DMS53 (cell line): ENCODE measurements at places on chromosomes 5 and 9.

DNA sequence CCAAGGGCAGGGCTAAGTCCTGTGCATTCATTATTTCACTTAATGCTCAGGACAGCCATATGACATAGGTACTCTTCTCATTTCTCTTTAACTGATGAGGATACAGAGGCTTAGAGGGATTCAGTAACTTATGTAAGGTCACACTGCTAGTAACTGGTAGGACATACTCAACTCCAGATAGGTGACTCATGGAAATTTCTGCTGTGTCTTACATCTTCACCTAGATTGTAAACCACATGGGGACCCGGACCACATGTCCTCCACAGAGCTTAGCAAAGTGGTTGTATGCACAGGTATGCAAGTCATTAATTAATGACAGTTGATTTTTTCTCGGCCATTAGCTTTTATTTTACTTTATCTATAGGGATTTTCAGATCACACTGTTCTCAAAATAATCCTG is 29.3 kb downstream of the SLC1A1 start:
- DNase-seq = no peak

GRCh38 chr9:124480621-124480981 is 26.6 kb downstream of the NR5A1 start:
- peak; percentile 78 for DNase-seq

DNA sequence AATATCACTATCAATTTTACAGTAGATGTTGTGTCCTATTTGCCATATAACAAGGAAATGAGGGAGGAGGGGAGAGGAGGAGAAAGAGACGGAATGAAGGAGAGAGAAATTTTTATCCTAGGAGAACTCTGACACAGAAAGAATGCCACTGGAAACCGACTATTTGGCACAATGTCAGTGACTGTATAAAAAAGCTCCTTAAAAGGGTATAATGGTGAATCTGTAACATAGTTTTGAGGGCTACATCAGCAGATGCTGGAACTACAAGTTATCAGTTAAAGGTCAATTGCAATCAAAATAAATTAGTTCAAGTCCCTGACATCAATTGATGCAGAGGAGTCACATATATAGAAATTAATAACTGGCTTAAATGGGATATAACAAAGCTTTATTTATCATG is 5.7 kb downstream of the EDIL3 start:
- no peak for DNase-seq

DNA sequence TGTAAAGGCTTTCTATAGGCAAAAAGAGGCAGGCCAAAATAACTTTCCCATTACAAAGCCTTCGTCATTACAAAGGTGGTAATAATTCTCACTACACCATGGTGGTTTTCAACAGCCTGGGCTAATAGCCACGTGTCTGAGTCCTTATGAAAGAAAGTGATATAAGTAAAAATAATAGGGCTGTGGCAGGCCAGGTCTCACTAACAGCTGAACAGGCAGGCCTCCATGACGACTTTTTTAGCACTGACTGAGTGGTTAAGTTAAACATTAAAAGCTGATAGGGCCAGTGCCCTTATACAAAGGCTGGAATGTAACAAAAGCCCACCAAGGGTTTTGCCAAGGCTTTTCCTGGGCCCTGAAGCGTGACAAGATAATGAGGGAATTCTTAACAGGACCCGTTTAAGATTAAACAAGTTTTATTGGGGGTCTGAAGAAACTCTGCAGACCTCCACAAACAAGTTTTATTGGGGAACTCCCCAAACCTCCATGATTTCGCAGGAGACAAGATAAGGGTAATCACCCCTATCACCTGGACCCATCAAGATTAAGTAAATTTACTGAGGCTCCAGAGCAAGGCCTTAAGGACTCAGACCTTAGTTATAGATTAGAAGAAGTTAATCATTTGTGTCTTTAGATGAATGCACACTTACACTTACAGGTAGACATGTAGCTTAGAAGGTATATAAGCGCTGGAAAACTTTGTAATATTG is 412.9 kb downstream of the CHSY3 start:
- peak; percentile 39 for DNase-seq

GRCh38 chr9:123322273-123323195 is 33.5 kb upstream of the CRB2 start:
- peak; percentile 27 for DNase-seq

DNA sequence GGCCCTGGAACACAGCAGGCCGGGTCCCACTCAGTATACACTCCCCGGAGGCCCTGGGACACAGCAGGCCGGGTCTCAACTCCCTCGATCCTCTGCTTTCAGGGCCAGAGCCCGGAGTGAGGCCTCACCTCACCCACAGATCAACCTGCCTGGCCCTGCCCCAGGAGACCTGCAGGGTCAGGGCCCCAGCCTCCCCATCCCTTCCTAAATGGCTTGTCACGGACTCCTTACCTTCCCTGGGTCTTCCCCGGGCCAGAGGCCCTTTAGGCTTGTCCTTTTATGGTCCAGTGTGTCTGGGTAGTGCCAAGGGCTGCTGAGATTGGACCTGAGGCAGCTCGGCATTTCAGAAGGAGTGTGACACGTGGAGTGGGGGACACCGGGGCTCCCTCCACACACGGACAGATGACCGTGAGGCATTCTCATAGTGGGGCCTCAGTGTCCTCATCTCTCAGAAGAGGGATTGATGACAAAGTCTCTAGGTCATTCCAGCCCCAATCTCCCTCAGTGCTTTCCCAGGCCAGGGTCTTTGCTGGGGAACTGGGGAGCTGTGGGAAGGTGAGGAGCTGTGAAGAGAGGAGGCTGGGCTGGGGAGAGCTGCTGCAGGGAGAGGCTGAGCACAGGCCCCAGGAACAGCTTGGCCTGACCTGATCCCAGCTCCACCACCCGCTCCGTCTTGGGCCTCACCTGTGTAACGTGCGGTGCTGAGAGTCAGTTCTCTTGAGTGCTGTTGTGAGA is 18.0 kb upstream of the PLEKHG4B start:
- no peak for DNase-seq

GRCh38 chr9:7963026-7963425 is 163.4 kb upstream of the DMAC1 start:
- DNase-seq = no peak

DNA sequence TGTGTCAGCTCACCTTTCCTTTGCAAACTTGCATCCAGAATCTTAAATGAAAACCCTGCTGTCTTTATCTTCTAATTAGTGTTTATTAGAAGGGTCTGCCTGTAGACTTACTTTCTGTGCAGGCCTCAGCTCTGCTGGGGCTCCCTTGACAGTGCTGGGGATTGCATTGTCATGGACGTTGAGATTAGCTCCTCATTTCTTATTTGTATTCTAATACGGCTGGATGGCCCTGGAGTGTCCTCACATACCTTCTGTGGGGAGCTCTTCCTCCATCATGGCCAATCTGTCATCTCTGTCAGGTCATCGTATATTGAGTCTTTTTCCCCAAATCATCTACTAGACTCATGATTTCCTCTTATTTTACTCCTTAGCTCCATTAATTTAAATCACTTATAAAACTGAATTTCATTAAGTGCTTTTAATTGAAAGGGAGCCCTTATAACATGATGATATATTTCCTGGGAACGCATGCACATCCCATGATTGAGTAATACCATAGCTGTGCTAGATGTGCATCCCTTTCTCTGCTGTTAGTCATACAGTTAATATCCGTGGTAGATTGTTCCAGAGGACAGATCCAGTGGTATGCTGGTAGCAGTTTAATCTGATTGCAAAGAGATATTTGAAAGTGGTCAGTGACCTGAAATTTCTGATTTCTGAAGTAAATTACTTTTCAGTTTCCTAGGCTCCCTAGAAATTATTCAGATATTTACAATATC is 61.6 kb downstream of the ICE1 start:
- no peak for DNase-seq
